ENCODE measurements at places on chromosomes 3 and 15.

DNA sequence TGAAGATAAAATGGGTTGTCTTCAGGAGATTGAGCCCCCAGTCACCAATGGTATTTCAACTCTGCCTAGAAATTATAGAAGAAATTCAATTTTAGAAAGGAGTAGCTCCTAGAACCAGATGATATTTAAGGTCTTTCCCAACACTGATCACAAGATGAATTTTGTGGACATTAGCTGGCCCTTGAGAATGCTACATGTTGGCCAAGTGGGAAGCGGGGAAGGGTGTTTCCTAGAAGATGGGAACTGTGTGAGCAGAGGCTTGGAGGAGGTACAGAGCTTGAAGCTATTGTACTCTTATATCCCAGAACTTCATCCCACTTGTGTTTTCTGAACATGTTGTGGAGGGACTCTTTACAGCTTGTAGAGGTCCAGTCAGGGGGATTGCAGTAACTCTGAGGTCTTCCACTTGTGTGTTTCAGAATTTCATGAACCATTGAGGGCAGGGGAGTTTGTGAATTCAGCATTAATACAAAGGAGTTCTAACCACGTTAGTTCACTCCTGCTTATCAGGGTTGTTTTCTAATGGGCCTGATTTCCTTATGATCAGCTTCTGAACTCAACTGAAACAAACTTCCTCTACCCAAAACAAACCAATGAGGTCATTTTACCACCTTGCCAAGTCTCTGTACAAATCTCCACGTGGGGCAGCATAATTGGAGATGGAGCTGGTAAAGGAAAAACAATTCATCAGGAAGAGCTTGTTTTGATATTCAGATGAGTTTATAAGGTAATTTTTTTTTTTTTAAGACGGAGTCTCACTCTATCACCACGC lies 152.6 kb upstream of the TPM1 start:
- DNase-seq = no peak

- DNase-seq = no peak
These were observed 30.1 kb upstream of the SLC22A13 start for GRCh38 chr3:38235466-38235865.

DNA sequence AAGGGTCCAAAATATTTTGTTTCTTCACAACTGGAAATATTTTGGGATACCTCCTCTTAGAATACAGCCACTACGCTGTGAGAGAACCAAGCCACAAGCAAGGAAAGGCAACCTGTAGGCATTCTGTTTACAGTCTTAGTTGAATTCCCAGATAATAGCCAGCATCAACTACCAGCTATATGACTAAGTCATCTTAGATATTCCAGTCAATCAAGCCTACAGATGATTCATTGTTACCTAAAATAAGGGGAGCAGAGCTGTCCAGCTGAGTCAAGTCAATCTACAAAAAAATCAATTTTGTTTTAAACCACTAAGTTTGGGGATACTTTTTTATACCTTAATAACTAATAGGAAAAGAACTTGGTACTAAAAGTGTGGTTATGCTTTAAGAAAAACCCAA lies 526.4 kb upstream of the DPPA4 start:
- no peak for DNase-seq

GRCh38 chr3:13798401-13798800 lies 81.5 kb downstream of the WNT7A start:
- DNase-seq = no peak

DNA sequence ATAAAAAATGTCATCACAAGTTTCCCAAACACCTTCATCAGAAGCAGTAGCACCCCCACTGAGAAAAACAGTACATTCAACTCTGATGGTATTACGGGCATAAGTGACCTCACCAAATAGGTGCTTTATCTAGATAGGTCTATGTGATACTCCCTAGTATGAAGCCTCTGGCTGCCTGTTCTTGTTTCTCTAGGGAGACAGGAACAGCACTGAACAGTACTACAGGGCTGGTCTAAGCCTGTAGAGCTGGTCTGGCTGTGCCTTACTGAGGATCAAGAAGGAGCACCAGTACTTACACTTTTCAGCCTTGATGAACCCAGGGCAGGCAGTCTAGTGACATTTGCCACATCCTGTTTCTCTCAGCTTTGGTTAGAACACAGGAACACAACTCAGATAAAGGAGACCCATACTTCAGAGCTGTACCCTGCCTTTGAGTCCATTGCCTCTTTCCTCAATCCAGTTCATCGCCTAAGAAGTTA lies 35.9 kb downstream of the OXNAD1 start:
- DNase-seq = no peak

DNA sequence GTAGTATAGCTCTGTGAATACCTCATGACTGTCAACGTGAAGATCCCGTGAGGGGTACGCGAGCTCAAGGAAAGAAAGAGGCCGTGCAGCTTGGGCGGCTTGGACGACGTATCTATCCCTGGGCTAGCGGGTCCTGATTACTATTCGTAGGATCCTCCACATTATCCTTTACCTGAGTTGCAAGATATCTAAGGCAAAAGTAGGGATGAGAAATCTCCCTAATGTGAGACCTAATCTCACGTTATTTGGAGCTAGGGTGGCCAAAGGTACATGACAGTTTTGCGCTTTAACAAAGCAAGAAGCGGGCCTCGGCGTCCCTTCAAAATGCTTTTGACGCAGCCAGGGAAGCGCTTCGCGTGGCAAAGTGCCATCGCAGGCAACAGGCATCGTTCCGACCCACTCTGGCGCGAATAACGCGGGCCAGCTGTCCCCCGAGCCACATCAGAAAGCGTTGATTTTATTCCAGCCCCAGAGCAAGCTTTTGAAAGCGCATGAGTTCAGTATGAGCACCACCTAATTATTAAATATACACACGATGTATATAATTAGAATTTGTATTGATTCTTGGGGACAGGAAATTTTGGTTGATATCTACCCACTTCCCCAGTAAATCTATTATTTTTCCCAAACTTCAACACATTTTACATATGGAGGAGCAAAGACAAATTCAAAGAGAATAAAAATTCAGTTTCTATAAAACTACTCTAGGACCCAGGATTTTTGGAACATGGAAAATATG lies 2.5 kb upstream of the EOMES start:
- DNase-seq = no peak

GRCh38 chr3:14506626-14507304 lies 33.4 kb downstream of the GRIP2 start:
- no peak for DNase-seq

DNA sequence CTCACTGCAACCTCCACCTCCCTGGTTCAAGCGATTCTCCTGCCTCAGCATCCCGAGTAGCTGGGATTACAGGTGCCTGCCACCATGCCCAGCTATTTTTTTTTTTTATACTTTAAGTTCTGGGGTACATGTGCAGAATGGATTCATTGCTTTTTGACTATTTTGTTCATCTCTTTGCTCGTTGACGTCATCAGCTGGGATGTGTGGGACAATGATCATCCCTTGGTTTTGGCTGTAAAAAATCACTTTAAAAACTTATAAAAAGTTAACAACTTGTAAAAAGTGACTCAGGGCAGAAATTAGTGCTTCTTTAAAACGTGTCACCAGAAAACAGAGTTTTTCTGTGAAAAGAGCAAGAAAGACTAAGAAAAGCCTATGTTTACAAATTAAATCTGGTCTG lies 37.8 kb downstream of the IGSF10 start:
- no peak for DNase-seq

DNA sequence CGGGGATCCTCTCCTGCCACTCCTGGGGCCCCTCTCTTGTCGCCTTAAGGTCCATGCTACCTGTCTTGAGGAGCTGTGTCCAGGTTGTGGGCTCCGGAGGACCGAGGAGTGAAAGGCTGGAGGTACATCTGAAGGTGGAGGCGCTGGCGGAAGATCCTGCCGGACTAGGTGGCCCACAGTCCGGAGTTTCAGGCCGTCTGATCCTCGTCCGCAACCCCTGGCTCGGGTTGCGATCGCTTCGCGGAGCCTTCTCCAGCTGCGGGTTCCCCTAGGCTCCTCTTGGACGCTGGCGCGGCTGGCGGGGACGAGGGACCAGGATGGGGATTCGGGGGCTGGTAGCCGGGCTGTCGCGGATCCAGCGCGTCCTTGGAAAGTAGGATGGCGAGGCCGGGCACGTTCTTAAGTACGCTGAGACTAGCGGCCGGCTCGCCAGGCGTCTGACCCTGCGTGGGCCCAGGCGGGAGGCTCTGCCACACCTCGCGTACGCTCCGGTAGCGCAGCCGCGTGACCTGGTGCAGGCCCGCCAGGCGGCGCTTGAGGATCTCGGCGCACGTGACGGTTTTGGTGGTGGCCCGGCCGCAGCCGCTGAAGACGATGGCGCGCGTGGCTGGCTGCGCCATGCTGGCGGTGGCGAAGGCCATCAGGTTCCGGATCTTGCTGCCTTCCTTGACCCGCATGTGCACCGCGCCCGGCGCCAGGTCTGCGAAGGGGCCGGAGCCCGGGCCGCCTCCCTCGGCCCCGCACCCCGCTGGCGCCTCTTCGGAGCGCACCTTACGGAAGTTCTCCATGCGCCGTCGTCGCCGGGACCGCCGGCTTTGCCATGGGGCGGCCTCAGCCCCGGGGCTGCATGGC lies 550 bp downstream of the RPP25 start:
- DNase-seq = peak; percentile 53

GRCh38 chr3:35275768-35276167 lies 363.6 kb upstream of the ARPP21 start:
- DNase-seq = no peak

- DNase-seq = peak; percentile 41
These were observed 4.2 kb upstream of the CCR2 start for GRCh38 chr3:46349484-46350261.

DNA sequence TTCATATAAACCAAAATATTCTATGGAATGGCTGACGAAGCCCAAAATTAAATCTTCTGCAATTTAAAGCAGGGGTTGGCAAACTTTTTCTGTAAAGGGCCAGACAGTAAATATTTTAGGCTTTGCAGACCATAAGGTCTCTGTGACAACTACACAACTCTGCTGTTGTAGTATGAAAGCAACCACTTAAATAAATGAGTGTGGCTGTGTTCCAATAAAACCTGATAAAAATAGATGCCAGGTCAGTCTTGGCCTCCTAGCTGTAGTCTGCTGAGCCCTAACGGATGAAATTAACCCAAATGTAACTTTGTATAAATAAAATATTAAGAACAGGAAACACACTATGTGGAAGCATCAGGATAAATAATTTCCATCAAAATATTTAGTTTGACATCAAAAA lies 104.2 kb downstream of the FBXL22 start:
- DNase-seq = no peak

DNA sequence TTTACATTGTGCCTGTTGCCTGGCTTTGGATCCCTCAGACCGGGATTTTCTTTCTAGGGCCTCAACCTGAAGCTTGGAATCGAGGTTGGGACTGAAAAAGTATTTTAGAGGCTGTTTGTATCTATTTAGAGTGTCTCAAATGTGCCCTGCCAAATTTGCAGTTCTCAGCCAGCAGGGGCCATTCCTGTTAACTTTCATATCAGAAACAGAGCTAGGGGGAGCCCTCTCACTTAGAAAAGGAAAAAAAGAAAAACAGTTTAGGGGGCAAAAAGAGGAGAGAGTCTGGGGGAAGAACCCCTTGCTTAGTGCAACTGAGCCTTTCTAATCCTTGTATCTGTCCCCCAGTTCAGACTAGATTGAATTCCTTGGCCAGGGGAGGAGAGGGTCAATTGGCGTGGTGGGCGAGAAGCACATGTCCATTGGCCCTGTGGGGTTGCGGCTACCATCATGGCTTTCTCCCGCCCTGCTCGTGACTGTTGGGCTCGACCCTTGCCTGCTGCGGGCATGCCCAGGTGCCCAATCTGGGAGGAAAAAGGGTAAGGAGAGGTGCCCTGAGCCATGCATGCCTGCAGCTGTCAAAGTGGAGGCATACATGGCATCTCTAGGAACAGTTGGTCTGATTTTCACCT lies 101.6 kb downstream of the CFAP44 start:
- no peak for DNase-seq

- DNase-seq = no peak
These were observed 78.8 kb downstream of the FBN1 start for GRCh38 chr15:48566668-48567067.

GRCh38 chr3:59081071-59081470 lies 31.2 kb upstream of the CFAP20DC start:
- DNase-seq = no peak

- no peak for DNase-seq
These were observed 28.8 kb upstream of the HDAC11 start for GRCh38 chr3:13451301-13451673.

DNA sequence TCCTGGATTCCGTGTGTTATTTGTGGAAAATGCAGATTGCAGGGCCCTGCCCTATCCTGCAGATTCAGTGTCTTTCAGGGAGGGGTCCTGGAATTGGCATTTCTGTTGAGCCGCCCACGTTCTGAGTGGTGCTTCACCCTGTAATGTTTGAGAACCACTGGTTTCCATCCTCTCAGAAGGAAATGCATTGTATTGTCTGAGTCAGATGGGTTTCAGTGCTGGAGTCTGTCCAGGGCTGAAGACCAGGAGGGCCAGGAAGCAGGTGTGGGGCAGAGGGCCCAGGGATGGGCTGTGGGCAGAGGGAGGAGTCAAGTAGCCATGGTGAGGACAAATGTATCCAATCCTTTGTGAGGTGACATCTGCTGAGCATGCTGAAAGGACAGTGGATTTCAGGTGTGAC lies 123.8 kb downstream of the SV2B start:
- no peak for DNase-seq

GRCh38 chr3:113839551-113839950 lies 963 bp downstream of the GRAMD1C start:
- no peak for DNase-seq

DNA sequence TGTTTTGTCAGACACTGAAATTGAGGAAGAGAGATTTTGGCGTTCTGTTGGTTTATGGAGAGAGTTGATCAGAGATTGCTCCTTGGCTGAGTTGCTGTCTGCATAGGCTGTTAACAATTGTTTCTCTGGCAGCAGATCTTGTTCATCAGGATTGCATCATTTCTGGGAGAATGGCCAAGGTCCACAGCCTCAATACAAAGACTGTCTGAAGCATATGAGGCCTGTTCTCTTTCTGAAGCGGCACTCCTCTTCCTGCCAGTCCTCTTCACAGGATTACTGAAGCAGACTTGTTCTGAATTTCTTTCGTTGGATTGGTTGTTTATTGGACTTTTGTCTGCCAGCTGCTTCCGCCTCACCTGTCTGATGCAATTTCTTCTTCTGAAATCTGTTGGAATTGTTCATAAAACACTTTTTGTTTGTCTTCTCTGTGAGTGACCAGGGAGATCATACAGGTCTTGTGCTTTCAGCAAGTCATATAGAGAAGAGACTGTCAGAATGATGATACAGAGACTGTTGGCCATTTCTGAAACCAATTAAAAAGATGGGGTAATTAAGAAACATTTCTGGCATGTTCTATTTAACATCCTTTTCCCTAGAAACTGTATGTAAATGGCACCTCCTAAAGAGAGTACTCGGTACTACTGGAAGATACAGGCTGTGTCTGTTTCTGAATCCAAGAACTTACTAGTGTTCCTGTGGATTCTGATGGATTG lies 25.5 kb downstream of the SETD5 start:
- no peak for DNase-seq

DNA sequence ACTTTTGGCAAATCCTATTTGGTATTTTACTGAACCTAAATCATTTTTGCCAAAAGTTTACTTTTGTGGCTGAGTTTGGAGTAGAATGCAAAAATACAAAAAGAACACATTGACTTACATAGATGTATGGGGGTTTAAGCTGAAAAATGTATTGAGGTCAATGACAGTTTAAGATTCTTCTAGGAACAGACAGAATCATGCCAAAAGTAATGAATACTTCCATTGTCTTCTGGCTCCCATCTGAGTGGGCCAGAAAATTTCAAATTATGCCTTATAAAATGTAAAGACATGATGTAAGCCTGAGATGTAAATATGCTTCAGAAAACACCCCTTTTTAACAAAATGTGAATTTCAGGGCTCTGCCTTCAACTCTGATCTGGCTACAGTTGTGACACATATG lies 375.1 kb upstream of the DPH6 start:
- no peak for DNase-seq

- DNase-seq = no peak
These were observed 51.0 kb upstream of the IL12A start for GRCh38 chr3:159937561-159938166.

Data from GM19239 (cell line).